ENCODE measurements at places on chromosomes 3 and 15. TPM values are rescaled to one million over a fixed set of nuclear protein-coding genes. Genes with fewer than 3 reads are reported as not detected.

DNA sequence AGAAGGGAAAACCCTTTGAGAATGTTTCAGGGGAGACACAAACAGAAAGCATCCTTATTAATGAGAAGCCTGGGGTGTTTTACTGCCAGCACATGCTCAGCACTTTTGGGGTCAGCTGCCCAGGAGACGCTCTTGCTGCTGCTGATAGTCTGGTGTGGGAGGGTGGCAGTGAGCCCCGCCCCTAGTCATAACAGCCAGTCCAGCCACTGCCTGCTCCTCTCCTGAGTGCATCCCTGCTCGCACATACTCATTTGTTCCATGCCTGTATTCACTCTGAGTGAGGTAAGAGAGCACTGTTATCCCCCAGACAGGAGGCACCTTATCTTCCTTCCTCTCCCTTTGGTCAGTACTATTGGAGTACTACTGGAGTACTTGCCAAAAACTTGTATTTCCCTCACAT is 101.3 kb downstream of the ETFA start:
- DNase-seq, result no peak

DNA sequence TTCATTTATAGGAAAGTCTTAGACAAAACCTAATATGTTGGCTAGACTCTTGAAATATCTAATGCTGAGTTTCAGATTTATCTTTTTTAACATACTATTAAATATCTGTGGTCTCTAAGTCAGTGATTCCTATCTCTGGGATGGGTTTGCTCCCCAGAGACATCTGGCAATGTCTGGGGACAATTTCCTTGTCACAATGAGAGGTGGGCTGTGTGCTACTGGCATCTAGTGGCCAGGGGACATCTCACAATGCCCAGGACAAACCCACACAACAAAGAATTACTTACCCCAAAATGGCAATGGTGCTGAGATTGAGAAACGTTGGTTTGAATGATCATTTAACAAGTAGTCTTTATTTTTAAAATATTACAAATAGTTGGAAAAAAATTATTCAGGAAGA is 602.1 kb downstream of the MAGI1 start:
- DNase-seq, result no peak

GRCh38 chr3:169390271-169390670 is 273.2 kb downstream of the MECOM start:
- no peak for DNase-seq

DNA sequence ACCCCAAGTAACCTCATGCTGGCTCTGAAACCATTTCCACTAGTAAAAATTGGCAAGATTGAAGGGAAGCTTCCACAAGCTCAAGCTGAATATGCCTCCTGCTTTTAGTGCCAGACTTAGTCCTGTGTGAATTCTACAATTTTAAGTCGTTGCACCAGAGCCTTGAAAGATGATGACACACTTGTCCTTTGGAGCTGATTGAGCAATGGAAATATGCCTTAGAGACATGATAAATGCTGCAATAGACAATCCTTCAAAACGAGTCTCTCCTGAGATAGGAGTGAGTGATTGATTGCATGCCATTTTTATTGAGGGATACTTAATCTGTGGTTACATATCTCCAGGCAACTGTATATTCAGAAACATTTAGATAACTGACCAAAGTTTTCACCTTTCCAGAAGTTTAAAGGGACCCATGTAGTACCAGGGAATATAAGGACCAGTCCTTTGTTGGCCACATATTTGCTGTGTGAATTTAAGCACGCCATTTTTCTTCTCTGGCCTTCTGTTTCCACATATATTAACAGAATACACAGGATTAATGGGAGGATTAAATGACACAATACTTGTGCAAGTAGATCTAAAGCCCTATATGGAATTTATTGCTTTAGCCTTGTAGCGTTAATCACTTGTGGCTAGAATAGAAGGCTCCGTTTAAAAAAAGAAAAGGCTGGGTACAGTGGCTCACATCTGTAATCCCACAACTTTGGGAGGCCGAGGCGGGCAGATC is 65.1 kb downstream of the PPARG start:
- DNase-seq, result no peak

DNA sequence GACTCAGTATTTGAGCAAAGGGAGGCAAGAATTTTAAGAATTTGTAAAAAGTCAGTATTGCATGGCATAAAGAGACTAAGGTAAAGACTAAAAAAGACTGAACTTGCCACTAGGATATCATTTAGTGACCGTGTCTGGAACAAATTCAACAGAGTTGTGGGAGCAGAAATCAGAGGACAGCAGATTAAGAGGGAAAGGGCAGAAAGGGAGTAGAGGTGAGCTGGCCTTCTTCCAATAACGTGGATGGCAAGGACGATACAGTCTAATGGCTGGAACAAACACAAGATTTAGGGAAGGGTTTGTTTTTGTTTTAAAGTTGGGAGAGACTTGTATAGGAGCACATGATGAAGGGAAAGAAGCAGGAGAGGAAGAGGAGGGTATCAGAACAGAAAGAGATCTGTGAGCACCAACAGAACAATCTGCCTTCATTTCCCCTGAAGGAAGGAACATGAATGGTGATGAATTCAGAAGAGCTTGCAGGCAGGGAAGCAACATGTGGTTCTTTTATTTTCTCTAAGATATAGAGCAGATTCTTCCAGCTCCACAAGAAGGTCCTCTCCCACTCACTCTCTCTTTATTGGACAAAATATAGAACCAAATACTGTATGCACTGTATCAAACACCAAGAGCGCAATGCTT is 8.6 kb downstream of the VGLL4 start:
- no peak for DNase-seq

DNA sequence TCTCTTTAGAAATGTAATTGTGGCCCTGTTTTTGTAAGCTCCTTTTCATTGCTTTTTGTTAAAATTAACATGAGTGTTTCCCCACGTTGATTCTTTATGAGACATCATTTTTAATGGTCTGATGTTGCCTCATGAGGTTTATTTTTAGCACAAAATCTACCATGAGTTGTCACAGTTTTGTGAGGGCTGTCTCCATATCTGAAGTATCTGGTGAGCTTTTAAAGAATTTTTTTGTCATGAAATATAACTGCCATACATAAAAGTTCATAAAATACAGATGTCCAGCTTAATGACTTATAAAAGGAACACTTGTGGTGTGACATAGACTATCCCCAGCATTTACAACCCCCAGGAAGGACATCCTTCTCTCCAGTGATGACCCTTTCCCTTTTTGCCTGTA is 34.3 kb upstream of the CEMIP start:
- no peak for DNase-seq

GRCh38 chr3:60015032-60015705 is 965.3 kb upstream of the CFAP20DC start:
- DNase-seq, result no peak

The PLSCR2 gene
- not detected for total RNA-seq

Data from right cardiac atrium (tissue), 5 donors.